ENCODE measurements at places on chromosomes 5 and 9. TPM values are rescaled to one million over a fixed set of nuclear protein-coding genes. Genes with fewer than 3 reads are reported as not detected.

The FAM120AOS gene
- total RNA-seq = 35.8 TPM

The CXCL14 gene
- not detected for total RNA-seq

The PCDHA3 gene
- 3.2 TPM for total RNA-seq

The MAML1 gene
- total RNA-seq = 34.4 TPM

The GZMA gene
- total RNA-seq = not detected

The SMIM23 gene
- not detected for total RNA-seq

The PCDH1 gene
- total RNA-seq = 0.45 TPM

The SPAG8 gene
- 1.4 TPM for total RNA-seq

The MARCHF11 gene
- not detected for total RNA-seq

The ZNF366 gene
- total RNA-seq = not detected

The OR1J2 gene
- total RNA-seq = not detected

The NIPAL4 gene
- not detected for total RNA-seq

The SPINK4 gene
- total RNA-seq = not detected

The CCDC192 gene
- total RNA-seq = not detected

The SHISAL2B gene
- not detected for total RNA-seq

The INSYN2B gene
- 5.6 TPM for total RNA-seq

The FOXD4L3 gene
- total RNA-seq = not detected

The SLC4A9 gene
- total RNA-seq = not detected

The ABL1 gene
- 78.6 TPM for total RNA-seq

The SAP30L gene
- 32.0 TPM for total RNA-seq

The TRAF1 gene
- 0.85 TPM for total RNA-seq

The CCL27 gene
- total RNA-seq = not detected

The PCDHGB3 gene
- 3.3 TPM for total RNA-seq

The PLPP7 gene
- total RNA-seq = not detected

The TLR4 gene
- not detected for total RNA-seq

The ITGA1 gene
- total RNA-seq = 7.8 TPM

The BNC2 gene
- total RNA-seq = 0.45 TPM

The SLCO6A1 gene
- total RNA-seq = not detected

The KCNV2 gene
- total RNA-seq = not detected

The NEUROG1 gene
- total RNA-seq = not detected

The DRD1 gene
- 0.77 TPM for total RNA-seq
